Mucosa of gallbladder (tissue), 1 donor: ENCODE measurements at places on chromosomes 7 and 10. TPM values are rescaled to one million over a fixed set of nuclear protein-coding genes. Genes with fewer than 3 reads are reported as not detected.

DNA sequence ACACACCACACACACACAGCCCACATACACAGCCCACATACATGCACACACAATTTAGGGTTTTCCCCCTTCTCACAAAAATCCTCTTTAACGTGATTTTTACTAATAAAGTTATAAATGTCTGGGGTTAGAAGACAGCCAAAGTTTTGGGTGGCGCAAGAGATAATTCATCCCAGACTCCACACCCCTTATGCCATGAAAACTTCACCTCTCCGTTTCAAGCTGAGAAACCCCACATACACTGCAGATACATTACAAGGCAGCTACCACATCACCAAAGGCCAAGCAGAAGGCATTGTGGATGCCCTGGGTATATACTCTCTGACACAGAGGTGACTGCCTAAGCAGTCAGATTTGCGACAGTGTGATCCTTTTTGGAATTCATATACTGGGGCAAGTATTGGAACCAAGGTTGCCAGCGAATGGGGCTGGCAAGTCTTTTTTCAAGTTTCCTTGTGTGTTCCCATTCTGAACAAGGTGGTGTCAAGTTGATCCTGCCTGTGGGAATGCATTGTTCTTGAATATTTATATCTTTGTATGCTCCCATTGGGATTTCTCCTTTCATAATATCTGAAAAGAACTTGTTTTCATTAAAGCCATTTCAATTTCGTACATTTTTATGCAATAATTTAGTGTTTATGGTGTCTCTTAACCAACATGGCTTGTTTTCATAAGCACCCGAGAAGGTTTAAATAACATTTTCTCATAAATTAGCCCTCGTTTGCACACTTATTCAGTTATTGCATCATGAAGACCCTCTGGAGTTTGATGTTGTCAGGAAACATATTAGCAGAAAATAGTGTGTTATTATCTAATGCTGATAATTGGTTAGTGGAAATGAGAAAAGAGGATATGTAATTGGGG is 130.2 kb downstream of the TCF7L2 start:
- DNase-seq = no peak

GRCh38 chr10:129892548-129893052 is 71.5 kb downstream of the EBF3 start:
- DNase-seq = no peak

DNA sequence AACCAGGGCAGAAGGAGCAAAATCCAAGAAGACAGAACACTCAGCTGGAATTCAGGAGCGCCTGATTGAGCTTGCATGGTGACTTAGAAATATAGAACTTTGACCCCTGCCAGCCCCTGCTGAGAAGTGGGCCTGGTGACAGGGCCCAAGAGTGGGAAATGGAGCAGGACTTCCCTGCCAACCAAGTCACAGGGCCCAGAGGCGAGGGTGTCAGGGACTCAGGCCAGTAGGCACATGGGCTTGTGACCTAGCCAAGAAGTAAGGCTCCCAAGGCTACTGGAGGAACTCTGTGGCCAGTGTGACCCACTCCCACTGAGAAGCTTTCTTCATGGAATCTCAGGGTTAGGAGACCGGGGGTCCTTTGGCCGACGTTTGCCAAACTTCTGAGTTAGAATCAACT is 31.9 kb downstream of the LRRC20 start:
- DNase-seq = no peak

PIP gene
- total RNA-seq = not detected

GRCh38 chr7:103811997-103812396 is 177.5 kb downstream of the RELN start:
- DNase-seq = peak; percentile 21
